ENCODE measurements at places on chromosomes 4 and X.

GRCh38 chr4:61199873-61200186 is 296 bp upstream of the ADGRL3 start:
- DNase-seq: no peak

DNA sequence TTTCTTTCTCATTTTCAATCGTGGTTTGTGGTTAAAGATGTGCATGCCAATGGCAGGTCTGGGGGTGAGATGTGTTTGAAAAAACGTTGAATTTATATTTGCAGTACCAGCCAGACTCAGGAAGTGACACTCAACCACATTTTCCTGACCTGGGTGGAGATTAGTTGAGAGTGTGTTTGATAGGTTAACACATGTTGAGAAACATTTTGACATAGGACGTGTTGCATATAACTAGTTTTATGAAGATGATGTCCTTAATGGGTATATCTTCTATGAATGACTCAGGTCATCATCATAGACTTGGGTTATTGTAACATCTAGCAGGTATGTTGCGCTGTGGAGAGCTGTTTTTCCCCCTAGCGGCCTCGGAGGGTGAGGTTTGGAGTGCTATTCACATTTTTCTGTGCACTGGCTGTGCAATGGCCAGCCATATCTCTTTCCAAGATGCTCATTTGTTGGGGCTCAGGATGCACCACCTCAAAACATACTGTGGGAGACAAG is 21.7 kb upstream of the CD38 start:
- DNase-seq: no peak

GRCh38 chr4:76779740-76780459 is 118.0 kb downstream of the SOWAHB start:
- no peak for DNase-seq

GRCh38 chr4:85968945-85969819 is 390.7 kb downstream of the MAPK10 start:
- DNase-seq: peak; percentile 82

DNA sequence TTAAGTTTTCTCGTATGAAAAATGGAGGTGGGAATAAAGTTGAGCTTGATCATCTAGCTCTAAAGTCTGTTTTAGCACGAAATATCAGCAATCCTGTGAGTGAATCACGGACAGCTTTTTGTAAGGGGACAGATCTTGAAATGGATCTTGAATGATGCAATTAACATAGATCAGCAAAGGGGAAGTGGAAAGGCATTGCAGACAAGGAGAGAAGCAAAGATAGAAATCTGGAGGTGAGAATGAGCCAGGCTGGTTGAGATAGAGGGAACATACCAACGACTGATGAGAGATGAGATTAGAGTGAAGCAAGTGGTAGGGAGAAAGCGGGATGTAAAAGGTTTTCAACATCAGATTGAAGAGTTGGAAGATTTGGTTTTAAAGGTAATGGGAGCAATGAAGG is 4.6 kb upstream of the DGKK start:
- DNase-seq: no peak

DNA sequence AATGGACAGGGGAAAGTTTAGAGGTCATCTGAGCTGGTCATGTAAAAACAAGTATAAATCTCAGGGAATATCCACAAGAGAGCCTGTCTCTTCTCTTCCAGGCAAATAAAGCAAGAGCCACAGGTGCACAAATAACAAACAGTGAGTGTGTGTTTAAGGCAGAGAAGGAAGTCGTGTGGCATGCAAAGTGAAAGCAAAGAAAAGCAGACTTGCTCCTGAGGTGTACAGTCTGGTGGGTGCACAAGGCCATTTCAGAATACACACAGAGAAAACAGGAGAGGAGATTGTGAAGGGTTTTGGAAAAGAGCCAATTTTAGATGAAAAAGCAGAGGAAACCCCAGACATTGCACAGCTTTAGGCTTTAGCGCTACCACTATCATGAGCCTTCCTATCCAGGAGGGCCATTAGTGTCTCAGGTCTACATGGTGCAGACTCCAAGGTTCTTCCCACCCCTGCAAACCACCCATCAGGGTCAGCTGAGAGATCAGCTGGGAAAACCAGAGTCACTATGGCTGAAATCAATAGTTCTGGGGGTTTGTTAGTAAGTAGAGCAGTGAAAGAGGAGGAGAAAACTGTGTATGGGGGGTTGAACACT is 355.8 kb downstream of the KLHL4 start:
- no peak for DNase-seq

- DNase-seq: no peak
These were observed 232.7 kb downstream of the FSTL5 start for GRCh38 chr4:161931089-161931488.

GRCh38 chr4:139202991-139203390 is 26.0 kb upstream of the ELF2 start:
- no peak for DNase-seq

DNA sequence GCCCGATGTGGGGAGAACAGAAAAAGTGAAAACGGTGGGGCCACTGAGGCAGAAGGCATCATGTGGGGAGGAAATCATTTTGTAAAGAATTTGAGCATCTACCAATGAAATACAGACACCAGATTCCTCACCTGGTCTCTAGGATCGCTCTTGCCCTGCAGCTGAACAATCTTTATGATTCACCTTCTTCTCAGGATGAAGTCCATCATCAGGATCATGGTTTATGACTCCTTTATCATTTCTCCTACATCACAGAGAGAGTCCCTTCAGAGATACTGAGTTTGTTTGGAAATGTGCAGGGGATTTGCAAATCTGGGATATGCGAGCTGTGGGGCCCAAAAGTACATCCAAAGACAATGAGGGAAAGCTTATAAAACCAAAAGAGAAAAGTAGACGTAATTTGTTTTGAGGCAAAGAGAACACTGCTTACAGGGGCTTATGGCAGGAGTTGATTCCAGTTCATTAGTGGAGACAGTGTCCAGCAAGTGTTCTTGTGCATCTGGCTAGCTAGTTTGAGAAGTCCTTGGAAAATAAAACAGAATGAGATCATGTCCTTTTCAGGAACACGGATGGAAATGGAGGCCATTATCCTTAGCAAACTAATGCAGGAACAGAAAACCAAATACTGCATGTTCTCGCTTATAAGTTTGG is 15.3 kb upstream of the ANXA5 start:
- no peak for DNase-seq

GRCh38 chr4:135770505-135770904 is 1568.9 kb upstream of the PABPC4L start:
- DNase-seq: no peak

- DNase-seq: no peak
These were observed 25.3 kb downstream of the SMIM20 start for GRCh38 chr4:25939330-25939729.

GRCh38 chrX:71870208-71871098 is 40.2 kb upstream of the NHSL2 start:
- no peak for DNase-seq

DNA sequence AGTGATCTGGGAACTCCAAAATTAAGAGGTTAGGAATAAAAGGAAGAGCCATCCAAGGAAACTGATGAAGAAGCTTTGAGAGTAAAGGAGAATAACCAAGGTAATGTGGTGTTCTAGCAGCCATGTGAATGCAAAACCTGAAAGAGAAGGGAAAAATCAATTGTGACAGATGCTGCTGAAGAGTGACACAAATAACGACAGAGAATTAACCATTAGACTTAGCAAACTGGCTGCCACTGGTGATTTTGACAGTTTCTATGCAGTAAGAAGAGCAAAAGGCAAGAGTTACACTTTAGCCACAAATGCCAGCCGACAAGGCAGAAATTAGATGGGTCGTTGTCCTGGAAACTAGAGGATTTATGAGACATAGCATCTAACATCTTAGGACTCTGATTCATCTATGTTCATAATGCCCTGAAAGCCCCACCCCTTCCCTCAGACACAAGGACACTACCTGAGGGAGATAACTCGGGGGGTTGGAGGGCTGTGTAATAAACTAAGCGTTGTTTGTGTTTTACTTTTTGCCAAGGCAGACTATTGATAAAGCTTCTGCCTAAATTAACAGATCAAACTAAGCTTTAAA is 13.0 kb upstream of the TMEM144 start:
- no peak for DNase-seq

DNA sequence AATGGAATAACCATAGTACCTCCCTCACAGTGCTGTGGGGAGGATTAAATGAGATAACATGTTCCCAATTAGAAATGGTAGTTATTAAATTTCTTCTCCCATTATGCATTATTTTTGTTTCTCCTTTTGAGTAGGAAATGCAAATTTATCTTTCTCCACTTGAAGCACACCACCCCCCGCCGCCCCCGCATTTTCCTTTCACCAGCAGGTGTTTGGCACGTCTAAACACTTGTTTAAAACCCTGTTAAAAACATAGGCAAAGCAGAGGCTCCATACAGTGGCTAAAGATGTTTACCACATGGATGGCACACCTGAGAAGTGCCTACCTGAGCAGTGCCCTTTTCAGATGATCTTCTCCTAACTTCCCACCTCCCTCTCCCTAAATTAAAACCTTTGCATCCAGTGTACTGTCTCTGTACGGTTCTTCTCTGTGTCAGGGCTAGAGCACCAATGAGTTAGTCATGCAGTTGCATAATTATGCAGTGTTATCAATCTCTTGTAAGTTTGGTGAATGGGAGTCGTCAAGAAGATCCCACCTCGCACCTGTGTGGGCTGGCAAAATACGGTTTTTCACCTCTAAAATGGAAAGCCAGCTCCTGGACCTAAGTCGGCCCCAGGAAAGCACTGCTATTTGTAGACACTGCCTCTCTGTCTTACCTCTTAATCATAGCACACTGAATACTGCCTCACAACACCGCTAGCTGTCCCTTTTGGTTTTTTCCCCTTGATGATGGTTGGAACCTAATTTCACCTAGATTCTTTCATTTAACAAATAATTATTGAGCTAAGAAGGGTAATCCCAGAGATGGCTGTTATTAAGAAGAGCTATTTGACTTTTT is 122.0 kb downstream of the CT47B1 start:
- no peak for DNase-seq

GRCh38 chr4:154534296-154534695 is 15.9 kb downstream of the PLRG1 start:
- DNase-seq: no peak

DNA sequence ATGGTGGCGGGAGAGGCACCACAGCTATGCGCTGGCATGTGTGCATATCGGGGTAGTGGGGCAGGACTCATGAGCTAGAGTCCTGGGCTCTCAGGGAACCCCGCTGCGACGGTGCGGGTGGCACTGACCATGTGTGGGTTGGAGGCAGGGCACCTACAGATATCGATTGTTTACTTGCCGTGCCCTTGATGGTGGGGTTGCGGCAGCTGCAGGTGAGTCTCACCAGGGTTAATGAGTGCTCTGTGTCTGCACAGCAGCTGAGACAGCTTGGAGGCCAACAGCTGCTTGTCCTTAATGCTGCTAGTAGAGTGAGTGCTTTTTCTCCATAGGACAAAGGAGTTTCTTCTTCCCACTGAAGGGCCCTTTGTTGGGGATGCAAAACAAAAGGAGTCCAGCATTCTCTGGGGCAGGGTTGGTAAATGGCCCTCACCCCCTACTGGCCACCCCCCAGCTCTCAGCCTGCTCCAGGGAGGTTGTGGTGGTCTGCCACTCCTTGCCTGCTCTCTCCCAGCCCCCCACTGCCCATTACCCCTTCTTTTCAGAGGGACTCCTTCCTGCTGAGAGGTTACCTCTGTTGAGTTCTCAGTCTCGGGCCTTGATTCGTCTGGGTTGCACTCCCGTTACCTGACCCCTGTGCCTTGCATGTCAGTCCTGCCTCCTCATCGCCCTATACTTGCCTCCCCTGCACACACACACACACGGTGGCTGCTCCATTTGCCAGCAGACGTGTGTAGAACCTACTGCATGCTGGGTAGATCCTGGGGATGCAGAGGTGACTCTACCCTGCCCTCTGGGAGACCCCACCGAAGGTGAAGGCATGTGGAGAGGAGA is 52.8 kb downstream of the TBC1D14 start:
- DNase-seq: peak; percentile 95

- DNase-seq: no peak
These were observed 165.3 kb upstream of the PPP1R2C start for GRCh38 chrX:42943051-42943974.

DNA sequence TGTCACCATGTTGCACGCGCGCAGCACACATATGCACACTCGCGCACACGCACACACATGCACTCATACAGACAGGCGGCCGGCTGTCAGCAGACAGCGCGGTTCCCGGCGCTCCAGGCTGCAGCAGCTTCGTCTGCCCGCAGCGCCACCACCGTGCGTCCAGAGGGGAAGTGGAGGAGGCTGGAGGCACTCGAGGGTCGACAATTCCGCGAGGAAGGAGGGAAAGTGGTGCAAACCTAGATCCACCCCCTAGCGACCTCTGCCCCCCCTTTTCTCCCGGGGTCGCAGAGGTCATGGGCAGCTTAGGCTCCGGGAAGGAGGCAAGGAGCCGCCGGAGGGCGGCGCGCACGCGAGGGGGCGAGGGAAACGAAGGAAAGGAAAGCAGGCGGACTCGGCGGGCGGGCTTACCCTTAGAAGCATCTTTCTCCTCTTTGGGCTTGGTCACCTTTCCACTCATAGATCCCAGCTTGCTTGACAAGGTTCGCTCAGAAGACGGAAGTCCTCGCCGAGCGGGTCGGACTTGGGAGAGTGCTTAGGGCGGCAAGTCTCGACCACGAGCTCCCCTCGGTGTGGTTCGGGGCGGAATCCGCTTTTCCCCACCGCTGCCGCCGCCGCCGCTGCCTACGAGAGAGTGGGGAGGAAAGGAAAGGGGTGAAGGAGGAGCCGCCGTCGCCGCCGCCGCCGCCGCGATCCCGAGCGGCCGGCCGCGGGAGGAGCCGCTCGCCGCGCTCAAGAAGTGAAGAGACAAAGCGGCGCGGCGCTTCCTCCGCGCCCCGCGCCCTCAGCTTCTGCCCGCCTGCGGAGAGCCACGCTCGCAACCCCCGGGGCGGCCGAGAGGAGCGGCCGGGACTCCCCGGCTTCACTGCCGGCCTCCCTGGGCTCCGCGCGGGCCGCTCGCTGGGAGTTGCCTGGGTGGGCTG is 326.6 kb upstream of the F9 start:
- DNase-seq: no peak

DNA sequence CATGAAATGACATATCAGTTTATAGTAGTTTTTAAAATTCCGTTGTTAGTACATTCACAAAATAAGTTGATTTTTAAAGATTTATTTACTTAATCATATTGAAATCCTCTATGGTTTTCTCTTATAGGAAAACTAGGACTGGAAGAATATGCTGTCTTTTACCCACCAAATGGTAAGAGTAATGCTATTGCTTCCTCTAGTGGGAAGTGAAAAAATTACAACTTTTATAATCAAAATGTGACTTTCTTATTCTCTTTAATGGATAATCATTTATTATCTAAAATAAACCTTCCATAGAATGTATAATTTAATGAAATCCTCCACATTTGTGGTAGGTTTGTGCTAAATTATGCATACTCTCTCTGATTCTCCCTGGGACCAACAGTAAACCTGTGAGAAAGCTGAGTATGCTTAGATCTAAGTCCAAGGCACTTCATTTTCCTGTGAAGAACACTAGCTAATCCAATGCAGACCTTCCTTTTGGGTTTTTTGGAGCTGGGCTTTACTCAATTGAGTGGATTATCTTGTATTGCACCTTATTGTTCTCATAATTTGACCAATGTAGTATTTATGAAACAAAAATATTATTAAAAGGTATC is 136.2 kb downstream of the TBC1D19 start:
- peak; percentile 30 for DNase-seq
